HEK293T (cell line): ENCODE measurements at places on chromosomes 7 and 10.

- DNase-seq = no peak
Observed at GRCh38 chr7:127751490-127752448, 99.8 kb downstream of the SND1 start.

GRCh38 chr10:31867646-31868045, 61.0 kb downstream of the ARHGAP12 start:
- no peak for DNase-seq

- no peak for DNase-seq
Observed at GRCh38 chr10:130193493-130194193, 57.5 kb downstream of the GLRX3 start.

GRCh38 chr7:77528368-77528767, 8.7 kb upstream of the PTPN12 start:
- no peak for DNase-seq

GRCh38 chr10:91925022-91925320, 1.4 kb downstream of the BTAF1 start:
- DNase-seq = no peak

DNA sequence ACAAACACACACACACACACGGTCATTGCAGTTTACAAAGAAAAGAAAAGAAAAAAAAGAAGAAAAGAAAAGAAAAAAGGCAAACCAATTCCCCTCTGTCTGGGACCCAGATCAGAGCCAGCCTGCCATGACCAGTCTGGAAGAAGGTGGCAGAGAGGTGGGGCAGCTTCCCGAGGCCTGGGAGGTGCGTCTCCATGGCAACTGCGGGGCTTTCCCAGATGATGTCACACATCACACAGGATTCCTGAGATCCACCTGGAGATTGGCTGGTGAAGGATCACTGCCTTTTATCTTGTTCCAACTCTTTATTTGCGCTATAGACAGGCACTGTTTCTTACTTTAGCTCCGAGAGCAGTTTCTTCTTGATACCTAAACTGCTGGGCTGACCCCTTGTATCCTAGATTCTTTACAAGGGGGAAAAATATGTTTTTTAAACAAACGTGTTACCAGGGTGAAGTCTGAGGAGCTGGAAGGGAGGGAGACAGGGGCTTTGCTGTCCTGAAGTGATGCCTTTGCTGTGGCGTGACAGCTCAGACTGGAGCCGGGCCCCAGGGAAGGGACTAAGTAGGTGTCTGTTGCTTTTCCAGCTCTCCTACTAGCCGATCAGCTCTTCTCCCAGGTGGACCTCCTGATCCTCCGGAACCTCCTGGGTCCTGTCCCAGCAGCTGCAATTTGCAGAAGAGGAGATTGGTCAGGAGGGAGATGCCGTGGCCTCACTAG, 298.5 kb downstream of the KLF6 start:
- no peak for DNase-seq

DNA sequence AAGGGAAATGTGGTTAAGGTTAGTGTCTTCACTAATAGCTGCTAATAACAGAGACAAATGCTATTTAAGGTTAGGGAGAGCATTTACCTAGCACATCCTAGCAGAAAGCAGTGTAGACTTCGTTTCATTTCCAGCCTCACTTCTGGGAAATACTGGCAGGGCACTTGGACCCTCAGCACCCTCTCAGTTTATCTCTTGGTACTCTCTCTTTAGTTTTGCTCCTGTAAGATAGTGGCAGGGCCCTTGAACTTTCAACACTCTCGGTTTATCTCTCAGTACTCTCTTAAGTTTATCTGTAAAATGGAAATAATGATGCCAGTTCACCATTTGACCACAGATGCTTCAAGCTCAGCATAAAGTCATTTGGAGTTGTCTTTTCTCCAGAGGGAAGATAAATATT, 118.4 kb downstream of the MBL2 start:
- DNase-seq = no peak

DNA sequence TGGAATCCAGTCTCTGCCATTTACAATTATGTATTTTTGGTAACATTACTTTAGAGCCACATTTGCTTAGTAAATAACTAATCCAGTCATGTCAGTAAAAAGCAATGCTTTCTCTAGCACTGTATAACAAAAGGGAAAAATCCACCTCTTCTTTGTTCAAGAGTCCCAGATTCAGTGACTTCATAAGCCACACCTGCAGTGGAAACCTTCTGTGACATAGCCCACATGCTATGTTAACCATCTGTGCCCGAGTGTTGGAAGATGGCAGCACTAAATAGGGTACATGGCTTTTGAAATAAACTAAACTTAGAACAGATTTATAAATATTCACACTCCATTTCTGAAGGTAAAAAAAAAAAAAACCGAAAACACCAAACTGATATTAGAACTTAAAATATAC, 83.0 kb downstream of the CTTNBP2 start:
- DNase-seq = no peak

DNA sequence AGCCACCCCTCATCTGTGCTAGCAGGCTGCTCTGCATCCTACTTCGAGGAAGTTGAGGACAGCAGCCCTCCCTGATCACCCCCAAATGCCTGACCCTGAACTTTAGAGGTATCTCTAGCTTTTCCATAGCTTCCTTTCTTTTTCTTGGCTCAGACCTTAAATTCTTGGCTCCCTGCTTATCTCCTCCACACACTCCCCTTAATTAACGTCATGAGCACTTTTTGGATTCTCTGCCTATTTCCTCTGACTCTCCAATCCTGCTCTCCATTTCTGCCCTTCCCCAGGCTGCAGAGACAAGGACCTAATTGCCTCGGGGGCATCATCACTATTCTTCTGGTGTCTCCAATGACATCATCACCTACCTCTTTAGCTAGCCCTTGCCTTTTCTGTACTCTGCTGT, 40.8 kb upstream of the SEC61G start:
- DNase-seq = no peak

GRCh38 chr10:31990937-31991336, 62.3 kb upstream of the ARHGAP12 start:
- DNase-seq = no peak

DNA sequence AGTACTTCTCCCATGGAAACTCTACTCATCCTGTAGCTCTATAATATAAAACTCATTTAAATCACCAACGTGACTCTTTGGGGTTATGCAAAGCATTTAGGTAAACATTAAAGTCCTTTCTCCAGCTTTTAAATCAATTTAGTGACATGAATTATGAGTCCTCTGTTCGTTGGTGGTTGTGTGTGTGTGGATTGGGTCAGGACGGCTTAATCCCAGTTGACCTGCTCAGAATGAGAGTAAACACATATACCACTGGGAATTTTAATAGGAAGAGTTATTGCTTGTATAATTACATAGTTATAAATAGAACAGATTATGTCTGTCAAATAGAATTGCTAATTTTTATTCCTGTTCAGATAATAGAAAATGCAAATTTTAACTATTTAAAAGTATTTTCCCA, 30.7 kb upstream of the ADCY1 start:
- no peak for DNase-seq
